ENCODE measurements at places on chromosomes 7 and 10. TPM values are rescaled to one million over a fixed set of nuclear protein-coding genes. Genes with fewer than 3 reads are reported as not detected.

Gene SCIN
- 0.80 TPM for polyA plus RNA-seq

Gene SORCS3
- polyA plus RNA-seq = not detected

Gene SAP25
- 3.5 TPM for polyA plus RNA-seq

Gene ZNF467
- polyA plus RNA-seq = 9.1 TPM

Gene LRRC17
- 26.4 TPM for polyA plus RNA-seq

Gene CFTR
- 0.30 TPM for polyA plus RNA-seq

Gene MRLN
- 172 TPM for polyA plus RNA-seq

Gene PILRA
- 5.2 TPM for polyA plus RNA-seq

Gene ITGA8
- 6.6 TPM for polyA plus RNA-seq

Gene KLF14
- polyA plus RNA-seq = 1.5 TPM

Gene ADAMTS14
- 24.6 TPM for polyA plus RNA-seq

Gene EN2
- 1.0 TPM for polyA plus RNA-seq

Gene OR13A1
- not detected for polyA plus RNA-seq

Gene SPACDR
- polyA plus RNA-seq = 2.1 TPM

Gene ORC5
- polyA plus RNA-seq = 15.5 TPM

Gene PSD
- 4.9 TPM for polyA plus RNA-seq

Gene NPC1L1
- 0.08 TPM for polyA plus RNA-seq

Gene PFKFB3
- 22.6 TPM for polyA plus RNA-seq

Gene MYH16
- polyA plus RNA-seq = 0.08 TPM

Gene FZD1
- 11.8 TPM for polyA plus RNA-seq

Gene SEMA4G
- polyA plus RNA-seq = 7.3 TPM

Gene PRDX3
- polyA plus RNA-seq = 124 TPM

Gene ADCY1
- 12.0 TPM for polyA plus RNA-seq

Gene LDB3
- polyA plus RNA-seq = 907 TPM

Gene CPEB3
- polyA plus RNA-seq = 6.1 TPM

Gene NODAL
- 0.68 TPM for polyA plus RNA-seq

Gene EPO
- not detected for polyA plus RNA-seq

Gene ZNF775
- 9.3 TPM for polyA plus RNA-seq

Gene CLEC2L
- polyA plus RNA-seq = 1.1 TPM

Gene PCGF6
- 7.8 TPM for polyA plus RNA-seq

Gene H2BK1
- not detected for polyA plus RNA-seq

Gene EGFR
- polyA plus RNA-seq = 21.0 TPM

Gene TMEM196
- not detected for polyA plus RNA-seq

Gene SLC26A3
- polyA plus RNA-seq = not detected

Gene SFMBT2
- 7.9 TPM for polyA plus RNA-seq

Gene NPSR1
- 0.14 TPM for polyA plus RNA-seq

Gene EBF3
- polyA plus RNA-seq = 71.1 TPM

Gene PPP1R3C
- polyA plus RNA-seq = 134 TPM

Gene SNCG
- 4.7 TPM for polyA plus RNA-seq

Gene CALHM1
- 0.06 TPM for polyA plus RNA-seq

Gene PRR15
- polyA plus RNA-seq = not detected

Gene RBAK
- polyA plus RNA-seq = 9.6 TPM

Gene CDK5
- polyA plus RNA-seq = 9.7 TPM

Gene AQP1
- polyA plus RNA-seq = 116 TPM

Gene MAGI2
- polyA plus RNA-seq = 4.2 TPM

Gene ADAM8
- polyA plus RNA-seq = 3.3 TPM
